ENCODE measurements at places on chromosomes 6 and 20.

DNA sequence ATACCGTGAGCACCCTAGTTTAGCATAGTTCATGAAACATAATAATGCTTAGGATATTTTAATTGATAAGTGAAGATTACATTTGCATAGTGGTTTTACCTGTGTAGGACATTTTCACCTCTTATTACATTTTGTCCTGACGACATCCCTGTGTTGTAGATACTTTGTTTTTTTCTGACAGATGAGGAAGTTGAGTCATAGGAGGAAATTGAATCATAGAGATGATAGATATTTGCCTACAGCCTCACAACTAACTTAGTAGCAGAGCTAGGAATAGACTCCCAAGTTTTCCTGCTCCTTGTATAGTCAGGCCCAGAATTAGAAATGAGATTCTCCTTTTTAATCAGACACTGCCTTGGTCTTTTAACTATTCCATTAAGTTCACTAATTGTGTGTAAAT lies 100.5 kb upstream of the SUPT3H start:
- DNase-seq: no peak

DNA sequence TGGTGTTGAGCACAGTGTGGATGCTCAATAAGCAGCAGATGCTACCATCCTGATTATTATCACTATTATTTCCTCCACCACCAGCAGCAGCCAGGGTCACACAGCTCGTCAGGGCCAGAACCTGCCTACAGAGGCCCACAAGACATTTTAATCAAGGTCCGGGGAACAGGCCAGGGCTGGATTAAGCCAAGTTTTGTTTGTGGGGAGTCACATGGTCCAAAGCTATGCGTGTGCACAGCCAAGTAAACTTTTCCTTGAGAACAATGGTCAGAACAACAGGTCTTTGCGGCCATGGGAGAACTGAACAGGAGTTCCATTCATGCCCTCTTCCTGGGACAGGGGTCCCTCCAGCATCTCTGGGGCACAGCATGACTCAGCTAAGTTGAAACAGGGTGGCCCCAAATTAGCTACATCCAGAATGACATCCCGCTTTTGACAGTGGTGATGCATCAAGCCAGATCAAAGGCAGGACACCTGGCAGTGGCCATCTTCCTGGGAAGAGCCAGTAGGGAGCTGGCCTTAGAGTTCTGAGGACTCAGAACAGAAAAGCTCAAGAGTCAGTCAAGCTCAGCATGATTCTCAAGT lies 11.7 kb downstream of the SNTA1 start:
- DNase-seq: no peak

GRCh38 chr20:47118206-47118605 lies 223.6 kb downstream of the EYA2 start:
- DNase-seq: no peak

DNA sequence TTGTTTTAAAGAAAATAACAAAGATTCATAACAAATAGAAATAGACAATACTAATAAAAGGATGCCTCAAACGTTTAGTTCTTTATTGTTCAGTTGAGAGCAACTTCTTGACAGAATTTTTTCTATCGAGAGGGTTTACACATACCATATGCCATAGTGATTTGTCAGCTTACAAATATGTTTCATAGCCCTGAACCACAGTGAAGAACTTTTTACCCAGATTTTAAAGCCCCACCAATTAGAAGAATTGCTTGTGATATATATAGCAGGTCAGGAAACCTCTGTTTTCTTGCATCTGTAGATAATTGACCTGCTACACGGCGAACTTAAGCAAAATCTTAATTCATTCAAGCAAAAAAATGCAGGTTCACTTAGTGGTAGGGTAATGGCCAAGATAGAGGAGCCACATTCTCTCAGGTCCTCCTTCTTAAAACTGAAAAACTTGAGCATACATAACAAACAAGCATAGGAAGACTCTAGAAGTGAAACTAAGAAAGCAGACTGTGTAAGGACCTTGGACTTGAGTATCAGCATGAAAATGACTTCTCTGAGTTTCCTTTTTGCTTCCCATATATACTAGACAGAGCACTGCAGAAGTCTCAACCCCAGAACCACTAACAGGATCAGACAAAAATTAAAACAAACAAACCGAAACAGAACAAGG lies 39.5 kb downstream of the CRISP1 start:
- DNase-seq: no peak

DNA sequence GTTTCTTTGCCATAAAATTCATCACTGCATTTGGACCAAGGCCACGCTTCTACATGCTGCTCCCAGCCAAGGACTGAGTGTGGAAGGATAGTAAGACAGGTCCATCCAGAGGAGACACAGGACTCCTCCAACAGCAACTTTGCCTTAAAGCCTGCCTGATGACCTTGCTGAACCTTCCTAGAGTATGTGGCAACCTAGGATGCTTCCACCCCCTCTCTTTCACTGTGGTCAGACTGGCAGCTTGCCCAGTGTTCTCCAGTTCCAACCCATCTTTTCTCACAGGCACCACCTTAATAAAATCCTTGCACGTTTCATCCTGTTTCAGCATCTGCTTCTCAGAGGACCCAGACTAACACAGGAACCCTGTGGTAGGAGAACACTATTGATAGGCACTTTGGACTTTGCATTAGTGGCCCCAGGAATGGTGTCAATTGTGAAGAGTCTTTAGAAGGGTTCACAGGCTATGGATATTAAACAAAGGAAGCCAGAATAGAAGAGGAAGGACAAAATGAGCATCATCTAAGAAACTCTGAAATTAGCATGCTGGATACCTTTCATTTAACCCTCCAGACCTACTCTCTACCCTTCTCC lies 2.4 kb upstream of the PKHD1 start:
- no peak for DNase-seq

DNA sequence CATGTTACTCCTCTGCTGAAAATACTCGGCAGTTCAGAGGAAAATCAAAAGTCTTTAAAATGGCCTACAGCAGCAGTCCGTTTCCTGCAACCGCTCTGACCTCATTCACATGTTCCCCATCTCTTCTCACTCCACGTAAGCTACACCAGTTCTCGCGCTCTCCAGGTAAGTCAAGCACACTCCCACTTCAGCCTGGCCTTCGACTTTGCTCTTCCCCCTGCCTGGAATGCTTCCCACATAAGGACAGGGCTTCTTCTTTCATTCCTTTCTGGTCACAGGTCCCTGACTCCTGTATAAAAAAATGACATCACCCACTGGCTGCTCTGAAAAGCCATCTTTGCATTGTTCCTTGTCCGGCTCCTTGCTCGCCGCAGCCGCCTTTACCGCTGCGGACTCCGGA lies 42.7 kb downstream of the MGME1 start:
- no peak for DNase-seq

DNA sequence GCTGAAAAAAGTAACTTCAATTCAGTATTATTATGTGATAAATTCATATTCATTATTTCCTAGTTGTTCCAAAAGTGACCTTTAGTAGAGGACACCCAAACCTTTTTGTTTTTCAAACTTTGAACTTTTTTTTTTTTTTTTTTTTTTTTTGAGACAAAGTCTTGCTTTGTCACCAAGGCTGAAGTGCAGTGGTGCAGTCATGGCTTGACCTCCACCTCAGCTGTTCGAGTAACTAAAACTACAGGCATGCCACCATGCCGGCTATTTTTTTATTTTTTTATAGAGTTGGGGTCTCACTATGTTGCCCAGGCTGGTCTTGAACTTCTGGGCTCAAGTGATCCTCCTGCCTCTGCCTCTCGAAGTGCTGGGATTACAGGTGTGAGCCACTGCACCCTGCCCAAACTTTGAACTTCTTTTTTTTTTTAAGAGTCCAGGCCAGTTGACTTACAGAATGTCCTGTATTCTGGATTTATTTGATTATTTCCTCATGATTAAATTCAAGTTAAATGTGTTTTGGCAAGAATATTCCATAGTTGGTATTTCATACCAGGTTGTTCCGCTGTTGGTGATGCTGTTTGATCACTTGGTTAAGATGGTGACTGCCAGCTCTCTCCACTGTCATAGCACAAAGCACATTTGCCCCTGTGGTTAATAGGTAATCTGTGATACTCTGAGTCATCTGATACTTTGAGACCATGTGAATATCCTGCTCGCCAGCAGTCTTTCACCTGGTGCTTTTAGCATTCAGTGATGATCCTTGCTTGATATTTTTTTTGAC lies 48.0 kb downstream of the VAPB start:
- DNase-seq: no peak

GRCh38 chr6:19781269-19781668 lies 55.9 kb upstream of the ID4 start:
- DNase-seq: no peak

DNA sequence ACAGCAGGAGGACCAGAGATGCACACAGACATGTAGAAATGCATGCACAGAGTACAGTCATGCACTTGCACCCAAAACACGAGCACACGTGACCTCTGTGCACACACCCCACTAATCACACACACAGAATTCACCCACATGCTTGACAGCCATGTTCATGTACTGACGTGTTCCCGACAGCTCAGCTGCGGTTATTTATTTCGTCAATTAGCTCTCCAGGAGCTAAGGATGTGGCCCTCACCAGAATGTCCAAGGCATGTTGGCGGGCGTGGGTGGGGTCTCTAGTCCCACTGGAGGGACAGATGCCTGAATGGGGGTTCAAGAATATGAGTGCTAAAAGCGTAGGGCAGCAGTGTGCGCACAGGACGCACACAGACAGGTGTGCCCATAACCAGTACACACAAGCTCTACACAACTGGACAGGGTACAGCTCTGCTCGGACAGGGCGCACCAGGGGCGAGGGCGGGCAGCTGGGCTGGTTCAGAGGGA lies 571 bp upstream of the PRPF6 start:
- DNase-seq: no peak

GRCh38 chr6:132511210-132511830 lies 1.6 kb downstream of the STX7 start:
- no peak for DNase-seq

GRCh38 chr20:54950304-54950703 lies 474.9 kb downstream of the DOK5 start:
- no peak for DNase-seq

- no peak for DNase-seq
Measured at GRCh38 chr20:64257107-64257757, 1.7 kb downstream of the PCMTD2 start.

DNA sequence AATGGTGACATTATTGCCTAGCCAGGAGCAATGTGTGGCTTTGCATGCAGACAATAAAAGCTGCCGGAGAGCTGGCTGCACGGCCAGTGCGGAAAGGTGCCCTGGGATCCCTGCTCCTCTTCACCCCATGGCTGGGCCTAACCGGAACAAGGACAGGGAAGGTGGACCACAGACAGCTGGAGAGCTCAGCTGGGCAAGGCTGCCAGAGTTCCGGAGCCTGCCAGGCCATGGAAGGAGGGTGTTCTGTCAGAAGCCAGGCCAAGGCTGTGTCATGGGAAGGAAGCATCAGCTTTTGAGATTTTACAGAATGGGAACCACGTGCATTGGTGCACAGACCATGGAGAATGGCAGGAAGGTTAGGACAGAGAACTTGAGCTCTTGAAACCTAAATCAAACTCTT lies 25.0 kb downstream of the MAP1LC3A start:
- DNase-seq: no peak

GRCh38 chr6:80523531-80523997 lies 417.1 kb downstream of the BCKDHB start:
- DNase-seq: no peak

DNA sequence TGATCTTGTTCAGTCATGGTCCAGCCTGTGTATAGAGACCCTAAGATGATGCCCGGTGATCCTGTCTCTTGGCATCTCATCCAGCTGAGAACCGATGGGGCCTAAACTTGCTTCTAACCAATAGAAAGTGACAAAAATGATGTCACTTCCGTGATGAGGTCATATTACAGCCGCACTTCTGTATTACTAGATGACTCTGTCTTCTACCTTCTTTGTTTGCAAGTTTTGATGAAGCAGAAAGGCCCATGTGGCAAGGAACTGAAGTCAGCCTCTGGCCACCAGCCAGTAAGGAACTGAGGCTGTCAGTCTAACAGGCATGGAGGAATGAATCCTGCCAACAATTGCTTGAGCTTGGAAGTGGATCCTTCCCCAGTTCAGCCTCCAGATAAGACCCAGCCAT lies 32.8 kb upstream of the HLA-C start:
- no peak for DNase-seq

- no peak for DNase-seq
Measured at GRCh38 chr20:3786126-3786484, 435 bp downstream of the CENPB start.

DNA sequence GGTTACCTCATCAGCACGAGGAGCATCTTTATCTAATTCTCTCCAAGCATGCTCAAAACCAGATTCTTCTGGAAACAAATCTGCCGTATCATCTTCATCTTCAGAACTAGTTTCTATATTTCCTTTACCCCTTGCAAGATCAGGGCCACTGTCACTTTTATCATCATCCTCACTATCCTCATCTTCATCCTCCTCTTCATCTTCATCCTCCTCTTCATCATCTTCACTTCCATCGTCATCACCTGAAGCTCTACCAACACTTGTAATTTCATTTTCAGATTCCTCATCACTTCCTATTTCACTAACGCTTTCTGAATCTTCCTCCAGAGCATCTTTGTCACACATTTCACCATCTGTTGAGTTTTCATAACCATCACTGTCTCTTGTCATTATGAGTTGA lies 8.9 kb downstream of the ESF1 start:
- no peak for DNase-seq

DNA sequence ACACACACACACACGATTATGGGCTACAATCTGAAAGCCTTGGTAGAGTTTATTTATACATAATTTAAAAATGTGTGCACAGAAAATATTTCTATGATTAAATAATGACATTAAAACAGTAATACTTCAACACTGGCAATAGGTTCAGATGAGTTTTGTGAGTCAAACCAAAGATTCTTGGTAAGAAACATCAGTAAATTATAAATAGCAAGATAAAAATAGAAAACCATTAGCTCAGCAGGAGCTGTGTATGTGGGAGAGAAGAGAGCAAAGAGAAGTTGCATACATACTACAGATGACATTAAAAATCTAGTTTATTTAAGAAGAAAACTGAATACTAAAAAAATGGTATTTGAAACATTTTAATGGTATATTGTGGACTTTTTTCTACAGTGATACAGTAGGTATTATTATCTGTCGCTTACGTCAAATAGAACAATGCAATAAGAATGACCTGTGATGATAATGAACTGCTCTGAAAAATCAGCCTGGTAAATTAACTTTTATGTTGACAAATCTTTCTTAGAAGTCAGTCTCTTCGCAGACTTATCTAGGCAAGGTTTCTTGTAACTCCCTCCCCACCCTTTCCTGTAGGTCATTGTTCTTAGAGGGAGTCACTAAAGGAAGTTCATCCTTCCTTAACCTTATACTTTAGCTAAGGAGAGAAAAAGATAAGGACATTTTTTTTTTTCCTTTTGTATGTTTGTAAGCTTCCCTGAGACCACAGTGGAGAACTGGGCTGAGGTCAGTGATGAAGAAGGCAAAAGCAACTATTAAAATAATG lies 149.3 kb downstream of the GJA1 start:
- DNase-seq: no peak

DNA sequence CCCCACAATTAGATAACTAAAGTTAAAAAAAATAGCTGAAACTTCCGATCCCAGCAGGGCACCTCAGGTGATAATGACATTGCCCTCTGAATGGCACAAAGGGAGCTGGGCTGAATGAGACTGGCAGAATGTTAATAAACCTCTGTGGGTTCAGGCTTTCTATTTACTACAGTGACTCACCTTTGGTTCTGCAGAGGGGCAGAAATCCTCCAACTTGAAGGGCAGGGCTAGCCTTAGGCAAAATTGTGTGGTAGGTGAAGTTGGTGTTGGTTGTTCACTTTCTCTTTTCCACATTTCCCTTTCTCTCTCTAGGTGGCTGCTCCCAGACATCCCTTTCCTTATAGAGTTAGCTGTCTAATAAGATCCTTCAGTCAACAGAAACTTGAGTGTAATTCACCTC lies 625.2 kb downstream of the EPM2A start:
- no peak for DNase-seq

Measured in GM12891 (cell line).